ENCODE measurements at places on chromosomes 4 and X. TPM values are rescaled to one million over a fixed set of nuclear protein-coding genes. Genes with fewer than 3 reads are reported as not detected.

DNA sequence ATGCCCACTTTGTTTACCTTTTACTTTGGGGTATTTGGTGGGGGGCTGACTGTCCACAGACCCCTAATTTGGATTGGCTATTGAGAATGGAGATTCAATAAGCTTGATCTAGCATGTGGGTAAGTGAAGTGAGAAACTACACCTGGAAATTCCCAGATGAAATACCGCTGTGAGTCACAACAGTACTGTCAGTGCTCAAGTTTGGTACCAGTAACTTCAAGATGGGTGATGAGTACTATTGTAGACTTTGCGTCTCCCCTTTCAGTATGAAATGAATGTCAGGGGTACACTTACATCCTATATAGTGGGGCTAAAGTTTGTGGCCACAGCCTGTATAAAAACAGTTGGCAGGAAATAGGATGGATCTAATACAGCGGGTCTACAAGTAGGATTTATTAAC, 33.3 kb downstream of the HMGN5 start:
- H3K36me3 ChIP-seq = no peaks in the 10 kb centered on the region
- no peak for DNase-seq
- no peak overlapping the region for H3K4me3 ChIP-seq
- H3K27ac ChIP-seq = no peak overlapping the region
- H3K27me3 ChIP-seq = no peaks in the 10 kb centered on the region
- no peaks in the 10 kb centered on the region for H3K4me1 ChIP-seq

DNA sequence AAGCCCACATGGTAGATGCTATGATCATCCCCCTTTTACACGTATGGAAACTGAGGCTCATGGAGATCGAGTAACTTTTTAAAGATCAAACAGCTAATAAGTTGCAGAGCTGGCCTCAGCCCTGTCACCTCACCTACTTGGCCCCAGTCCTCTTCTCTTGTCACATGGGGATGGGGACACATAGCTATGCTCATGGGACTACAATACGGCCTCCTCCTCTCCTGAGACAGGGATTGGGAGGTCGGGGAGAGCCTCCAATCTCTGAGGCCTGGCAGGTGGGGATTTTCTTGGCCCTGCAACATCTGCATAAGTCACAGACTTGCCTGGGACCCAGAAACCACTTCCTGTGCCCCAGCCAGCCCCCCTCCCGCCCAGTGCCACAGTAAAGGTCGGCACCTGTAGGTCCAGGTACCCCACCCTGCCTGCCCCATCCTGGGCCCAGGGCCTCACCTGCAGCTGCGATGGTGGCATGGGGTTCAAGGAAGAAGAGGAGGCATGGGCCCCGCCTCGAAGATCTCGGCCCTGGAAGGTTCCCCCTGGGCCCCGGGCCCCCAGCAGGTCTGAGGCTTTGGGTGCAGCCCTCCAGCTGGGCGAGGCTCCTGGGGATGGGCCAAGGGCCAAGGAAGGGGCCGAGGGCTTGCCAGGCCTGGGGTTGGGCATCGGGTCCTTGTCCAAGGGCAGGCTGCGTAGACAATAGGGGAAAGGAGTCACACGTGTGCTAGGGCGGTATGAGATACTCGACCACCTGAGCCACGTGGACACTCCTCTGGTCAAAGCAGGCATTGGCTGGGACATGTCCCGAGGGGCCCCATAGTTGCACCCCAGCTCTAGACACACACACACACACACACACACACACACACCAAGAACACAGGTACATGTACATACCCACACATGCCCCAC, 6.4 kb downstream of the FOXP3 start:
- no peak overlapping the region for H3K27ac ChIP-seq
- H3K27me3 ChIP-seq = no peaks in the 10 kb centered on the region
- H3K4me1 ChIP-seq = no peaks in the 10 kb centered on the region

DNA sequence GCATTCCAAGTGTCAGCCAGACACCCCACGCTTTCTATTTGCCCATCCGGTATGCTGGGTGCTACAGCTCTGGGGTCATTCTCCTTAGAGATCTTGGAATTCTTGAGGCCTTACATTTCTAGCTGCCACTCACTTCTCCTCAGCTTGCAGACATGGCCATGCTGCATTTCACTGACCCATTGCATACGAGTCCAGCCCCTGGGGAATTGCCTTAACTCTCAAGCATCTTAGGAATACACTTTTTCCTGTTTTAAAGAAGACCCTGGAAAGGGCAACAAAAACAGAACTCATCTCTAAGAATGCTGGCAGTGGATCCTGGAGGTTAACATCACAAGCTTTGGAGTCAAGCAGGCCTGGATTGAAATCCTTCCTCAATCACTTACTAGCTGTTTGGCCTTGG, 122.0 kb upstream of the LNX1 start:
- H3K36me3 ChIP-seq = no peaks in the 10 kb centered on the region
- DNase-seq = no peak
- H3K4me3 ChIP-seq = no peak overlapping the region
- H3K27me3 ChIP-seq = no peaks in the 10 kb centered on the region
- no peak overlapping the region for H3K27ac ChIP-seq

DNA sequence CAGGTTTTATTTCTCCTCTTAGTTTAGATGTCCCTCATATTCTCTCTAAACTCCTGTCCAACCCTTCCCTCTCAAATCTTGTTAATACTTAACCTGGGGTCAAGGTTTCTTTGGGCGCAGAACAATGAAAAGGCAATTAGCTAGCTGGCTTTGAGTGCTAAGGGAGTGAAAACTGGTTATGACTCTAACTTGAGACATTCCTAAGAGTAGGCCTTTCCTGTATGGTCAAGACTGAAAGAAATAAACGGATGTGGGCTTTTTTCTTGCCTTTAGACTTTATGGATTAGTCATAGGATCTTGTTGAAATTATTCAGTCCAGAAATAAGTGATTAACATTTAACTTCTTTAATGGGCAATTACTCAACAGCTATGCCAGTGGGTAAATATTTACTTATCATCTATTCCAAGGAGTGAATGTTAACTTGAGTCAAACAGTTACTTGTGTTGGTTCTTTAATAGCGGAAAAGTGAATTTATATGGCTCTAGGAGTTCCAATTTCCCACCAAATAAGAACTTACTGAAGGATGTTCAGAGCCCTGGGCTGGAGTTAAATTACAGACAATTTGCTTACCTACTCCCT, 141.7 kb upstream of the SCML1 start:
- no peak for DNase-seq
- no peaks in the 10 kb centered on the region for H3K36me3 ChIP-seq
- no peak overlapping the region for H3K4me3 ChIP-seq
- H3K4me1 ChIP-seq = peaks cover 60% of the 10 kb centered on the region
- peak overlapping the region; percentile 75 for H3K27ac ChIP-seq

- H3K4me1 ChIP-seq = peaks cover 16% of the 10 kb centered on the region
- H3K27me3 ChIP-seq = no peaks in the 10 kb centered on the region
- H3K27ac ChIP-seq = no peak overlapping the region
- no peak overlapping the region for H3K4me3 ChIP-seq
- no peaks in the 10 kb centered on the region for H3K36me3 ChIP-seq
- DNase-seq = peak; percentile 66
These were observed 42.3 kb downstream of the NIPAL1 start for GRCh38 chr4:48058617-48059530.

Gene CT45A1
- not detected for total RNA-seq

Data from PC-9 (cell line).